ENCODE measurements at places on chromosomes 1 and 21. TPM values are rescaled to one million over a fixed set of nuclear protein-coding genes. Genes with fewer than 3 reads are reported as not detected.
A peak's percentile ranks its signal among the peaks of the same experiment; 100 is the strongest.

Gene IL19
- not detected for total RNA-seq

GRCh38 chr1:197521118-197521739 lies 253.2 kb downstream of the CRB1 start:
- H3K36me3 ChIP-seq: no peaks in the 10 kb centered on the region
- H3K27ac ChIP-seq: no peak overlapping the region
- peak; percentile 60 for DNase-seq
- no peak overlapping the region for H3K4me3 ChIP-seq
- H3K4me1 ChIP-seq: no peaks in the 10 kb centered on the region
- no peaks in the 10 kb centered on the region for H3K27me3 ChIP-seq

DNA sequence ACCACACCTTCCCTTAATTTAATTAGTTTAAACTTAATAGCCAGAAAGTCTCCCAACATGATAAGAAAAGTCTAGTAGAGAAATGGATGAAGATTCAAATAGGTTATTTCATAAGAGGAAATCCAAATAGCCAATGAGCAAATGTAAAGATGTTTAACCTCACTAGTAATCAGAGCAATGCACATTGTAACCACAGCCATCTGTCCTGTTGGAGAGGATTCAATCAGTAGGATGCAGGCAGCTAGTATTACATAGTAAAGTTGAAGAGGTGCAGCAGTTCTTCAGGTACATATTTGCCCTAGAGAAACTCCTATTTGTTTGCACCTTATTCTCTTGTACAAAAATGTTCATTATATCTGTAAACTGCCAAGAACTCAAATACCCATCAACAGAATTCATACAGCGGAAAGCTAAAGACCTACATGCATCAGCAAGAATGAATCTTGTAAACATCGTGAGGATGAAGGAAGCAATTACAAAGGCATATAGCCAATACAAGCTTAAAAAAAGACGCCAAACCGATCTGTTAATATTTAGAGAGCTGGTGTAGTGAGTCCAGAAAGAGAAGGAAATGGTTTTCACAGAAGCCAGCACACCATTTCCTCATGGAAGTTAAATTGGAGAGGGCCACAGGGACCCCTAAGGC lies 27.9 kb downstream of the DIP2A start:
- H3K27me3 ChIP-seq: no peaks in the 10 kb centered on the region
- H3K27ac ChIP-seq: no peak overlapping the region
- no peaks in the 10 kb centered on the region for H3K4me1 ChIP-seq
- H3K4me3 ChIP-seq: no peak overlapping the region

DNA sequence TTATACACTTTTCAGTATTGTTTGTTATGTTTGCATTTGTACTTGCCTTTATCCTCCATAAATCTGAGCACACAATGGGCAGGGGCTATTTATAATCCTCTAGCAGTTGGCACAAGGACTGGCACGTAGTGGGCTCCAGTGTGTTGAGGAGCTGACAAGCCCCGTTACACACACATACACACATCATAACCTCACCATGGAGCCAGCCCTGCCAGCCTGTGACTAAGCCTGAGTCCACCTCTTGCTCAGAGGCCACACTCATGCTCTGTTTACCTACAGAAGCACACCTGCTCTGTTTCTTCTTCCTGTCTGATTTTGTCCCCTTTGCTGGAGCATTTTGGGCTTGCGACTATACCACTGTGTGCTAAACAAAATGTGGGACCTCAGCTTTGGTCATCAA lies 64.5 kb upstream of the SPATA6 start:
- no peaks in the 10 kb centered on the region for H3K27me3 ChIP-seq
- H3K36me3 ChIP-seq: no peaks in the 10 kb centered on the region
- H3K27ac ChIP-seq: no peak overlapping the region
- no peak overlapping the region for H3K4me3 ChIP-seq

GRCh38 chr1:55695151-55695550 lies 480.0 kb upstream of the USP24 start:
- no peak for DNase-seq
- no peaks in the 10 kb centered on the region for H3K27me3 ChIP-seq
- peaks cover 20% of the 10 kb centered on the region for H3K4me1 ChIP-seq
- H3K4me3 ChIP-seq: no peak overlapping the region
- H3K27ac ChIP-seq: no peak overlapping the region

DNA sequence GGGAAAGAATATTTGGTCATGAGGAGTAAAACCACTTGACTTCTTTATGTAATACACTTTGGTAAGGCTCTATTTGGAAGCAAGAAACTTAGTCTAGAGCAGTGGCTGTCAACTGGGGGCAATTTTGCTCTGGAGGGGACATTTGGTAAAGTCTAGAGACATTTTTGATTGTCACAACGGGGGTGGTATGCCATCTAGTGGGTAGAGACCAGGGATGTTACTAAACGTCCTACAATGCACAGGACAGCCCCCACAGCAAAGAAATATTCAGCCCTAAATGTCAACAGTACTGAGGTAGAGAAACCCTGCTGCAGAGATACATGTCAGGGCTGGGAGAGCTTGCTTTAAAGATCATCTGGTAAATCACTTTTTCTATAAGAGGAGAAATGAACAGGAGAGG lies 13.5 kb downstream of the FUCA1 start:
- no peaks in the 10 kb centered on the region for H3K27me3 ChIP-seq
- H3K4me3 ChIP-seq: no peak overlapping the region
- DNase-seq: no peak
- H3K27ac ChIP-seq: no peak overlapping the region
- H3K36me3 ChIP-seq: peaks cover 4% of the 10 kb centered on the region
